ENCODE measurements at places on chromosomes 4 and X.
A peak's percentile ranks its signal among the peaks of the same experiment; 100 is the strongest.

GRCh38 chr4:81611221-81611620 is 139.5 kb upstream of the RASGEF1B start:
- no peak for DNase-seq

DNA sequence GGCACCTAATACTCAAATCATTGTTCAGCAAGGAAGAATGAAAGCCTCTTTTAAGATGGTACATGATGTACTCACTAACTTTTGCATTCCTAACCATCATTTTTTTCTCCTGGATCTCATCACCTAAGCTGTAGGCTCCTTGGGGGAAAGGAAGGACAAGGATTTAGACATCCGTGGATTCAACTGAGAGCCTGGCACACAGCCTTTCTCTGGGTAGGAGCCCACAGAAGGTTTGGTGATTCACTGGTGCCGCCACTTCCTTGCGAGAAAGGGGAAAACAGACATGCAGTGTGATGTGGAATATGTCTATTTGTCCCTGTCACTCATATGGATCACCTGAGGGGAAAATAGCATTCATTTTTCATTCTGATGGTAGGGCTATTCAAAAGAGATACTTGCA is 147.3 kb downstream of the PCDH7 start:
- no peak for DNase-seq

DNA sequence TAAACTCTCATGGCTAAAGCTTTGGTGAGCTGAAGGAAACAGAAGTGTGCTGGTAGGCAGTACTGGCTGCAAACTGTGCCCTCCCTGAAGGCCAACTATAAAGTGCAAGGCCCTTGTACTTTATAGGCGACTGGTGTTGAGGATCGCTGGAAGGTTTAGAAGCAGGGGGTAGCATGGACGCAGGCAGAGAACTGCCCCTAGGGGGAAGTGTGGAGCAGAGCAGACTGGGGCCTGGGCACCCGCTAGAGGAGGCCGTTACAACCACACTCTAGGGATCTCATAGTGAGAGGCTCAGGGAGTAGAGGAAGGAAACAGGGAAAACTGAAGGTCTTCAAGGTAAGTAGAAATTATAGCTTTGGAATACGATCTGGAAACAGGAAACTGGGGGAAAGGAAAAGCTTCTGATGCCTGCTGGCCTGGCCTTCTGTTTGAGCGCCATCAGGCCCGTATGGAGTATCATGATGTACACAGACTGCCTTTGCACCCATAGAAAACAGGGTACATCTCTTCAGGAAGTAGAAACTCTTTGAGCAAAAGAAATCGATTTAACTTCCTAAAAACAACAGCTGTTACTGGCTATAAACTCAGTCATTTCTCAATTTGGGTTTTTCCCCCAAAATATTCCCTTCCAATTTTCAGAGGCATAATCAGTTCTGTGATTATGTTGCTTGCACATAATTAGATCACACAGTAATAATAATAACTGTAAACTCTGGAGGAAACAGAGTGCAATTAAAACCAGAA is 23.9 kb upstream of the TMSB4X start:
- peak; percentile 84 for DNase-seq

DNA sequence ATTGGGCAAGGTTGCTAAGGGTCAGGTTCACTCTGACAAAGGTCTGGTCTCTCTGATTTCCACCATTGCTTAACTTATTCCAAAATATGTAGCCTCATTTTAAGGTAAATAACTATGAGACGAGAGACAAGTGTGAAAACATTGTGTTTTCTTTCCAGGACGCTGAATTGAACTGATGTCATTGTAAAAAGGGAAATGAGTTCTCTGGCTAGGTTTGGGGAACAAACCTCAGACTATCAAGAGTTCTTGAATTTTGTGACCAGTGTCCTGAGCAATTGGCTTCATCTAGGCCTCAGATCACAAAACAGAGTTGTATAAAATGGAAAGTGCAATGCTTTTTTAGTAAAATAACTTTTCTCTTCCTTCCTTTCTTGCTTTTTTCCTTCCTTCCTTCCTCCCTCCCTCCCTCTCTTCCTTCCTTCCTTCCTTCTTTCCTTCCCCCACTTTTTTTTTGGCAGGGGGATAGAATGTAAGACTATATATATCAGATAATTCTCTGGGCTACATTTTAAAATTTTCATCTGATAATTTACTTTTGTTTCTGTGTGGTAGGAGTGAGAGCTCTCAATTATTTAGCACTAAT is 30.8 kb upstream of the CXCL8 start:
- DNase-seq: no peak

DNA sequence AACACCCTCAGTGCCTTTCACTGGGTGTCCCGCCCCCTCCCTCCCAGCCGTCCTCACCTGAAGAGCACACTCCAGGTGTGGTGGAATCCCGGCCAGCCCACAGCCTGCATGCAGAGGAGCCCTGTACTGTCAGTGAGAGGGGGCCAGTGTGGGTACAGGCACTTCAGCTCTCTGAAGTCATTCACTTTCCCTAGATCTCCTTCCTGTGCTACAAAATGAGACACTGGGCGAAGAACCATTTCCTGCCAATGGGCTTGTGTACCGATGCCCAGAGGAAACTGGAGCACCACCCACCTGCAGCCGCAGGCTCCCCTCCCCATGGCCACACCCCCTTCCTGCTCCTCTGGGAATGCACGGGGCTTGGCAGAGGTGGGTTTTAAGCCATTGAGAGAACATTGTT is 73.9 kb upstream of the C4orf50 start:
- no peak for DNase-seq

- DNase-seq: no peak
Measured at GRCh38 chrX:97609357-97609756, 725.6 kb downstream of the RPA4 start.

GRCh38 chr4:52659722-52660261 is 691 bp upstream of the USP46 start:
- peak; percentile 39 for DNase-seq

GRCh38 chr4:184250795-184251669 is 33.4 kb upstream of the ENPP6 start:
- peak; percentile 36 for DNase-seq

GRCh38 chrX:110415440-110416170 is 57.0 kb downstream of the RTL9 start:
- DNase-seq: no peak

DNA sequence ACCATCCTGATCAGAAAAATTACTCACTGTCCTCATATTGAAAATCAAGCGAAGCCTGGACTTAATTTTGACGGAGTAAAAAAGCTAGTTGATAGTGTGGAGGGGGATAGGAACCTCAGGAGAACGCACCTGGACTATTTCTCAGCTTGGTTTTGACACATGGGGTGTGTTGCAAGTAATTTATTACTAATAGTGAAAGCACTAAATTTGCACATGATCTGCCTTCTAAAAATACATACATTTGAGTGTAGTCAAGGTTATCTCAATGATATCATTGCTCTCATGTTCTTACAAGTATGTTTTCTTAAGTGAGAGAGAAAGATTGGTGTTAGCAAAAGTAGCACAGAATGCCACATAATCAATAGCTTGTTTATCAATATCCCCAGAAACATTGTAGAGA is 29.5 kb downstream of the LRIT3 start:
- DNase-seq: no peak

GRCh38 chrX:129646566-129647417 is 8.0 kb downstream of the APLN start:
- DNase-seq: no peak

DNA sequence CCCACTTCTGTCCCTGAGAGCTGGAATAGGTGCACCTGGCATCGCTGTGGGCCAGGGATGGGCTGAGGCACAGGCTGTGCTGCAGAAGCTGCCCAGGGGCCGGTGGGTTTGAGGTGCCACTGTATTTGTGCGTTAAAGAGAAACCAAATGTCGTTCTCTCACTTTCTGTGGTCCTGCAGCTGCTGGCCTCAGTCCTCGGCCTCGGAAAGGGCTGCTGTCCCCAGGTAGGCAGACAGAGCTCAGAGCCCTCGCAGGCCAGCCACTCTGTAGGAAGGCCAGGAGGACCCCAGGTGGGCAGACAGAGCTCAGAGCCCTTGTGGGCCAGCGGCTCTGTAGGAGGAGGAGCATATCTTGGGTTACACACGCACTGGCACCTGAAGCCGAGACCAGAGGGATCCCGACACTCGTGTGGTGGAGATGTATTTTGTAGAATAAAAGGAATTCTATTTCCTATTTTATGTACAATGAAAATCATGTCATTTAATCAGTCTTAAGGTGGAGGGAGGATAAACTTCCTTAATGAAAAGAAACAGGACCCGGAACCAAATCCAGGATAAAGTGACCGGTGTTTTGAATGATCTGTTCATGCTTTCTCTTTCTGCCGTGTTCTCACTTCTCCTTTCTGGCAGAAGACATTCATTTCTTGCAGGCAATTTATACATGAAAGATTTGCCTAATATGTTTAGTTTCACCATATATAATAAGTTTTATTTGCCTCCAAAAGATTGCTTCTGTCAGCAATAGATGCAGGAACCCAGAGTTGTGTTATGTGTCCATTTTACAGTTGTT is 54.4 kb upstream of the HGFAC start:
- DNase-seq: no peak

DNA sequence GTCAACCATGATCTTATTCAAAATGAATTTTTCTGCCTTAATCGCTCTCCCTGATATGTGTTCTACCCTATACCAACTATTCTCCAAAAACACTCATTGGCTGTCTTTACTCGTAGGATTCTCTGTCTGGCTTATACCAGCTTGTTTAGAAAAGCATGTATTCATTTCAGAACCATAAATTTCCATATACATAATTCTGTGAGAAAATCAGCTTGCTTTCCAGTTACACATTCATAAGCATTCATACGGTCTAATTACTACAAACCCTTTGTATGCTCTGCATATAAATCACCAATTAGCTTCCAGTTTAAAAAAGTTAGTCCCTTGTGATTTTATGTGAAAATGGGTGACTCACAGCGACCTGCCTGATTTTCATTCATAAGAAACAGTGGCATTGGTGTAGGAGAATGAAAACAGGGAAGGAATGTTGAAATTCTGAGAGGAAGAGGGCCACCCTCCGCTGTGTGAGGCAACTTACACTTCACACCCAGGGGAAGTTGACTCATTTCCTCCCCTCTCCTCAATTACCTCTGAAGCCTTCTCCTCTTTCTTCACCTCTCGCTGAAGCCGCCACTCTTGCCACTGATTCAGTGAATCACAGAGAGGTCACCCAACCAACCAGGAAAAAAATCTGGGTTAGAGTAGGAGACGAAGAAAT is 63.3 kb downstream of the MEPE start:
- DNase-seq: peak; percentile 56

DNA sequence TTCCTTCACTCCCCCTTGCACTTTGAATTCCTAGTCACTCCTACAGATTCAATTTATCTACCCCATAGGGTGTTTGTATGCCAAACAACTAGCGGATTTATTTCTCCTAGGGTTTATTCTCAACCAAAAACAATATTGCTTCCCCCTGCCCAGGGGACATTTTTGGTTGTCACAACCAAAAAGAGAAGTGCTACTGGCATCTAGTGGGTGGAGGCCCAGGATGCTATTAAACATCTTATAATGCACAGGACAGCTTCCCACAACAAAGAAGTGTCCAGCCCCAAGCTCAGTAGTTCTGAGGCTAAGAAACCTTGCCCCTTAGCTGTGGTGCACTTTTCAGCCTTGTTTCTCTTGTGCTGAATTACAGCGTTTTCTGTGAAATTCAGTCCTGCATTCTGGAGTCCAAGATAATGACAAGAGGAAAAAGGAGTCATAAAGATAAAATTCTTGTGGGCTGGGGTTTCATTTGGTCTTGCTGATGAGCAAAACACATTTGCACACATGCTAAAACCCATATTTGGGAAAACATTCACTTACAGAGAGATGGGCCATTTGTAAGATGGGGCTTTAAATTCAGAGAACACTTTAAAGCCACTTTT is 11.2 kb upstream of the SYTL4 start:
- DNase-seq: no peak

GRCh38 chr4:154741922-154742850 is 1.6 kb upstream of the LRAT start:
- peak; percentile 11 for DNase-seq

GRCh38 chr4:23881052-23881501 is 8.8 kb downstream of the PPARGC1A start:
- no peak for DNase-seq

DNA sequence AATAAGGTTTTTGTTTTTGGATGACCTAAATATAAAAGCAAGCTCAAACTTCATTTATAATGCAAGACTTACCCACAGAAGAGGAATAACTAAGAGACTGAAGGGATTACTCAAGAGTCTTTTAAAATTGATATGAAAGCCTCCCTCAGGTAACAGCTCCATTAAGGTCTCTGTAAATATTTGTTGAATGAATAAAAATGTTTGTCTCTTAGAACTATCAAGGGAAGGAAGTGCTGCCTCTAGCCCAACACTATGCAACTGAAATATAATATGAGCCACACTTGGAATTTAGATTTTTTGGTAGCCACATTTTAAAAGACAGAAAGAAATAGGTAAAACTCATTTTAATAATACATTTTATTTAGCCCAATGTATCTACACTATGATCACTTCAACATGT is 127.8 kb downstream of the SH3RF1 start:
- no peak for DNase-seq

DNA sequence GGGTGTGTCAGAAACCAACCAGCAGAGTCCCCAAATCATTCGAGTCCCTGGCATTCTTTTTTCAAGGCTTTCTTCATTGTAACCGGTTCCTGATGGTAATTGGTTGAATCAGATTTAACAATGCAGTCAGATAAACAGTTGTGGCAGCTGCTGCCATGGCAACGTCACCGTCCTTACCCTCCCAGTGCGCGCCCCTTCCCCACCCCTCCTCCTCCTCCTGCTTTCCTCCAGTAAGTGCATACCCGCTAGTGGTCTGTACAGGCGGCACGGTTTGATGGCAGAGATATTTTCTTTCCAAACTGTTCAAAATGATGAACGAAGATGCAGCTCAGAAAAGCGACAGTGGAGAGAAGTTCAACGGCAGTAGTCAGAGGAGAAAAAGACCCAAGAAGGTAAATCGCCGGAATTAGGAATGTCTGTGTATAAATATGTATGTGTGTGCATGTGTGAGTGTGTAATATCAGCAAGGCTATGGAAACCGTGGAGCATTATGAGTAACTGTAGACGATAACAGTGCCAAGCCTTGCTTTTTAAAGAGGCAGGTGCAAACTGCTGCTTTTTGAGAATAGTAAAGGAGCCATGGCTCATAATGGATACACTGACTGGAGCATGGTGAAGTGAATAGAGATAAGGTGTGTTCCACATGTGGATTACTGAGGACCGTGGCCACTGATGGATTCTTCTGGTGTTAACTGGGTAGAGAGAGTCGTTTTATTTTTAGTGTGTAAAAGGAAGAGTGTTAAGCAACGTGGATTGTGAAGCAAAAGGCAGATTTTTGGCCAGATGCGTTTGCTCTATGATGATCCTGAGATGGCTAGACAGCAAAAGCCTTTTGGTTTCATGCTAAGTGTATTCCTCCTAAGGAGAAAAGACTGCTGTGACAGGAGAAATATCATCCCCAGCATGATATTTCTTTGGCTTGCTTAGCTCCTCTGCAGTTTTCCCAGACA is at the start of gene ANK2:
TSS of gene ANK2 (plus strand) at position 233 of the 950 bp plus-strand sequence. CDS start at position 309, 76 bp downstream.
- no peak for DNase-seq

DNA sequence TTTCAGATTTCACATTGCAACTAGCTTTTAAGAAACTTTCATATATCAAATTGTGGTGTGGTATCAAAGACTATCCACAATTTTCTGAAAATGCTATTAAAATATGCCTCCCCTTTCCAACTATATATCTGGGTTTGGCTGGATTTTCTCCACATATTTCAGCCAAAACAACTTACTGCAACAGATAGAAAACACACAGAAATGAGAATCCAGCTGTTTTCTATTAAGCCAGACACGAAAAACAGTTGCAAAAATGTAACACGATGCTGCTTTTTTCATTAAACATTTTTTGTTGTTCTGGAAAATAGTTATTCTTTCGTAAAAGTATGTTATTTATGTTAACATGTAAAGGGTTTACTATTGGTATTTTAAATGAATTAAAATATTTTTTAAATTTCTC is 33.1 kb downstream of the DCTD start:
- no peak for DNase-seq

- no peak for DNase-seq
Measured at GRCh38 chr4:70713453-70714078, 8.2 kb upstream of the RUFY3 start.

Data from activated CD4-positive, alpha-beta T cell treated with anti-CD3 and anti-CD28 coated beads for 36 hours (primary cell).